SK-N-SH treated with all-trans-retinoic acid at 6 μM for 48 hours (cell line): ENCODE measurements at places on chromosomes 16 and 17.
A peak's percentile ranks its signal among the peaks of the same experiment; 100 is the strongest.

- no peak for ATAC-seq
Measured at GRCh38 chr16:78240459-78241222, 141.2 kb downstream of the WWOX start.

DNA sequence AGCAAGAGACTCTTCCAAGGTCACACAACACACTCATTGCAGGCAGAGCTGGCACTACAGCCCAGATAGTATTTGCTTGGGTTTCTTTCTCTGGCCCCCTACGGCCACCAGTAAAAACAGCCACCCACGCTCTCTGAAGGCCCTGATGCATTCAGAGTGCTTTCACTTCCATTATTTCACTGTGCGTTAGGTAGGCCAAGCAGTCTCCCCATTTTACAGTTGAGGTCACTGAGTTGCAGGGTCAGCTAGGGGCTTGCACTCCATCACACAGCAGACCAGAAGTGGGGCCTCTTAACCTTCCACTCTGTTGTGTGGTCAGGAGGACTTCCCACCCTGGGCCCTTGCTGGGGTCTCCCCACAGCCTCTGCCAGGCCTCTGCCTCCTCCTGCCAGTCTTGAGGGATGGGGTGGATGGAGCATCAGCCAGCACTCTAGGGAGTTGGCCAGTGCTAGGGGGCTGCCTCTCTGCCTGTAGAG lies 2.5 kb downstream of the TBX21 start:
- no peak for ATAC-seq

- ATAC-seq, result no peak
Measured at GRCh38 chr17:27669136-27669535, 38.1 kb downstream of the LGALS9 start.

GRCh38 chr16:89554343-89554742 lies 6.1 kb upstream of the RPL13 start:
- no peak for ATAC-seq

GRCh38 chr17:58060596-58061191 lies 22.5 kb upstream of the DYNLL2 start:
- no peak for ATAC-seq

DNA sequence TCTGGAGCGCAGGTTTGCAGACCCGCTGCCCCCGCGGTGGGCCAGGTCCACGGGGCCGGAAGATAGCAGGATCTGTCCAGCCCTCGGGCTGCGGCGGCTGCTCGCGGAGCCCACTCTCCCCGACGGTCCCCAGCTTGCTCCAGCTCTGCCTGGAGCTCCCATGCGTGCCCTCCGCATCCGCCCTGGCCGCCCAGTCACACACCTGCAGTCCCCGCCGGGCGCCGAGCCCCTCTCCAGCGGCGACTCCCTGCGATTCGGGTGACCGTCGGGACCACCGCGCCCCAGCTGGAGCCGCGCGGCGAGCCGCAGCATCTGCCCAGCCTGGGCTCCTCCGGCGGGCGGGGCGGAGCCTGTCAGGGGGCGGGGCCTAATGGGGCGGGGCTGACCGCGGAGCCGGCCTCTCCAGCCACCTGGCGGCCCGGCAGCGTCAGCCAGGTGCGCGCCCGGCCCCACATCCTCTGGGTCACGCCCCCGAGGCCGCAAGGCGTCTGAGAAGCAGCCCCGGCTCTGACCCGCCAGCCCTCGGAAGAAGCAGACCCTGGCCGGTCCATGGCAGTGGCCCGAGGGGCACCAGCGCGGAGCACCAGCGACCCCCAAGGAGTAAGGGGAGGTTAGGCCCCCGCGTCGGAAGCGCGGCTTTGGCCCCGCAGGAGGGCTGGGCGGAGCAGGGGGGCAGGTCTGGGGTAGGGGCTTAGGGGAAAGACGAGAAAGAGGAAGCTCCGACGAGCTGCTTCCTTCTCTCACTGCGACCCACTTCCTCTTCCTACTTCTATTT lies at the start of gene PIK3R5:
Gene PIK3R5, minus strand, starts transcription at position 314 of the 775 bp plus-strand sequence. CDS start 54,213 bp downstream, outside the sequence.
- no peak for ATAC-seq

- ATAC-seq, result peak; percentile 36; the same call in 1 of the 3 replicates
Measured at GRCh38 chr16:88677721-88678120, 8.6 kb downstream of the SNAI3 start.

- ATAC-seq, result no peak
Measured at GRCh38 chr17:41620583-41621434, 3.6 kb downstream of the KRT17 start.

DNA sequence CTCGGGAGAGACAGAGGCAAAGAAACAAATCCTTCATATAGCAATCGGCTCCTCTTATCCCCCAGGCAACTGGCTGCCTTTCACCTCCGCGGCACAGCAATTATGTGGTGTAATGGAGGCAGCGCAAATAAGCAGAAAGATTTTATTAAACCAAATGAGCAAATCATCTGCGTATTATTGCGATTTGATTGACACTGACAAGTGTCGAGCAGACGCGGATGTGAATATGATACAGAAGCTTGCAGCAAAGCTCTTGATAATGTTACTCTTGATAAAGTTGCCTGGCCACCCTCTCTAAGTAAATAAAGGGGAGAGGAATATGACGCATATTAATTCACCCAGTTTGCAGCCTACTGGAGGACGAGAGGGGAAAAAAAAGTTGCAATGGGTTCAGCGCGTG lies 26.5 kb upstream of the AKTIP start:
- no peak for ATAC-seq

GRCh38 chr17:59897090-59897489 lies 4.2 kb downstream of the RPS6KB1 start:
- no peak for ATAC-seq
